ENCODE measurements at places on chromosomes 13 and 19. TPM values are rescaled to one million over a fixed set of nuclear protein-coding genes. Genes with fewer than 3 reads are reported as not detected.

The TMEM86B gene
- 0.99 TPM for total RNA-seq

The CGB2 gene
- total RNA-seq: not detected

The KLC3 gene
- total RNA-seq: 0.20 TPM

The POLR2E gene
- 63.4 TPM for total RNA-seq

The AP1M2 gene
- not detected for total RNA-seq

- no peak for DNase-seq
Observed at GRCh38 chr13:87941226-87941625, 270.1 kb downstream of the SLITRK5 start.

GRCh38 chr19:40139533-40140287 is 49.0 kb upstream of the ZNF780A start:
- DNase-seq: peak; percentile 62

DNA sequence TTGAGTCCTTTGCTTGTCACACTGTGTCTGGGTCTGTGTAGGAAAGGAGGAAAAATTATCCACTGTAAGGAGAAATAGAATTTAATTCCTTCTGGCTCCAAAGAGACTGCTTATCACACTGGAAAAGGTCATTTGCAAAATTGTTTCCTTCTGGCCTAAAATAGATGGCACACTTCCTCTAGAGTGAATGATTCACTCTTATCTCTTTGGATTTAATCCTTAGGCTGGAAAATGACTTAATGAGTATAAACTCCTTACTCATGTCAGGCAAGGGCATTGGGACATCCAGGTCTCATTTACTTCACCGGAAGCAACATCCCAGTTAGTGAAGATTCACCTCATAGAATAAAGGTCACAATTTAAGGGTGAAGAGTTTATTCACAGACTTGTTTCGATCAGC is 293.6 kb downstream of the OXGR1 start:
- DNase-seq: peak; percentile 1

- DNase-seq: no peak
Observed at GRCh38 chr13:68047889-68048288, 817.8 kb upstream of the PCDH9 start.

DNA sequence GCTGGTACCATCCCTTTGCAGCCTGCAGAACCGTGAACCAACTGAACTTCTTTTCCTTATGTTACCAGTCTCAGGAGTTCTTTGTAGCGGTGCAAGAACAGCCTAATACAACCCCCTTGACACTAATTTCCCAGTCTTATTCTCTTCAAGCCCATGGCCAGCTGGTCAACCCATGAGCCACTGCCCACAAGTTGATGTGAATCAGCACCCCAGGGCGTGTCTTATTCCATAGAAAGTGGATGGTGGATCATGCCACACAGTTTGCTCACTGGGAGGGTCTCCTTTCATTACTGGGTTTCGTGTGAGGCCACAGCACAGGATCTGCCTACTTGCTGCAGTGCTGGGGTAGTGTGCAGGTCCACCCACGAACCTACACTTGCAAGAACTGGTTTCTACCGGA is 27.0 kb downstream of the TEX29 start:
- DNase-seq: no peak

- DNase-seq: no peak
Observed at GRCh38 chr13:105448811-105449210, 1086.7 kb downstream of the EFNB2 start.

- no peak for DNase-seq
Observed at GRCh38 chr19:11465600-11465999, 15.2 kb downstream of the ELAVL3 start.

GRCh38 chr13:66402066-66402465 is 828.1 kb downstream of the PCDH9 start:
- DNase-seq: no peak

DNA sequence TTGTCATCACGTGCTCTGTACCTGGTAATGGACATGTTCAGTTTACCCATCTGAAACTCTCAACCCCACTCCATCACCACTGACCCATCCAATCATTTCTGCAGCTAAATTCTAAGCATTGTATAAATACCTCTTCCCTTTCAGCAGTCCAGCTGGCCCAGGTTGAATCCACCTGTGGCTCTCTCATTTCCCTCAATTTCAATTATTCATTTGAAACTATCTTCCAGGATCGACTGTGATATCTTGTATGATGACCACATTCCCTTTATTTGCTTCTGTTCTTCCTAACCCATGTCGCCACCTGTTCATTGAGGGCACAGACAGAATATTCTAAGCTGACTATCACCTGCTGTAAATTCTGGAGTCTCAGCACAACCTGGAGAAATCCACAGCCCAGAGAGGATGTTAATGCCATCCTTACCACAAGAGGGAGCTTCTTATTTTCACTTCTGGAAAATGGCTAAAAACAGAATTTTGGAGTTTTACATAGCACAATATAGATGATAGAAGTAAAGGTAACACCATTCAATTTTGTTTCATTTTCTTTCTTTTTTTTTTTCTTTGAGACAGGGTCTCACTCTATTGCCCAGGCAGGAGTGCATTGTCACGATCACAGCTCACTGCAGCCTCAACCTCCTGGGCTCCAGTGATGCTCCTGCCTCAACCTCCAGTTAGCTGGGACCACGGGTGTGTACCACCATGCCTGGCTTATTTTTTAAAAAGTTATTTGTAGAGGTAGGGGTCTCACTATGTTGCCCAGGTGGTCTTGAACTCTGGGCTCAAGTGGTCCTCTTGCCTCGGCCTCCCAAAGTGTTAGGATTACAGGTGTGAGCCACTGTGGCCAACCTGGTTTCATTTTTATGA is 38.6 kb downstream of the ZNF823 start:
- DNase-seq: peak; percentile 54

DNA sequence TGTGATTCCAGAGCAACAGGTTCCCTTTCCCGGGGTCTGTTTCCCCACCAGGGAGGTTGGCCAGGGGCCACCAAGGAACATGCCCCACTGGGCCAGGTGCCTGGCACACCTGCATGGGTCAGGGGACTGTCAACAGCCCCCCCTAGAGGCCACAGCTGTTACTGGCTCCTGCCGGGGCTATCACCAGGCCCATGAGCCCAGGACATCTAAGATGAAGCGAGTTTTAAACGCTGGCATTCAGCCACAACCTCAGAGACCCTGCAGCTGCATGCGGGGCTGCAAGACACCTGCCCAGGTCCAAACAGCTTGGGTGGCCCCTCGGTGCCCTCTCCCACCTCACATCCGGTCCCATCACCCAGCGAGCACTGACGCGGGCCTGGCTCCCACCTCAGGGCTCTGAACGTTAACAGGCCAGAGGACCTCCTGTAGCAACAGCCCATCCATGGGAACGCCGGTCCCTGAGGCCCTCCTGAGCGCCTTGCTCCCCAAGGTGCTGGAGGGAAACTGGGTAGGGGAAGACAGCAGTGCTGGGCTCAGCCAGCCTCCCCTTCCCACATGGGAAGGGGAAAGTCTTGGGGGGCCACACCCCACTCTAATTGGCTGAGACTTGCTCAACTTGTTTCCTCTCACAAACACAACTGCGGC is 12.0 kb downstream of the KHSRP start:
- peak; percentile 23 for DNase-seq

DNA sequence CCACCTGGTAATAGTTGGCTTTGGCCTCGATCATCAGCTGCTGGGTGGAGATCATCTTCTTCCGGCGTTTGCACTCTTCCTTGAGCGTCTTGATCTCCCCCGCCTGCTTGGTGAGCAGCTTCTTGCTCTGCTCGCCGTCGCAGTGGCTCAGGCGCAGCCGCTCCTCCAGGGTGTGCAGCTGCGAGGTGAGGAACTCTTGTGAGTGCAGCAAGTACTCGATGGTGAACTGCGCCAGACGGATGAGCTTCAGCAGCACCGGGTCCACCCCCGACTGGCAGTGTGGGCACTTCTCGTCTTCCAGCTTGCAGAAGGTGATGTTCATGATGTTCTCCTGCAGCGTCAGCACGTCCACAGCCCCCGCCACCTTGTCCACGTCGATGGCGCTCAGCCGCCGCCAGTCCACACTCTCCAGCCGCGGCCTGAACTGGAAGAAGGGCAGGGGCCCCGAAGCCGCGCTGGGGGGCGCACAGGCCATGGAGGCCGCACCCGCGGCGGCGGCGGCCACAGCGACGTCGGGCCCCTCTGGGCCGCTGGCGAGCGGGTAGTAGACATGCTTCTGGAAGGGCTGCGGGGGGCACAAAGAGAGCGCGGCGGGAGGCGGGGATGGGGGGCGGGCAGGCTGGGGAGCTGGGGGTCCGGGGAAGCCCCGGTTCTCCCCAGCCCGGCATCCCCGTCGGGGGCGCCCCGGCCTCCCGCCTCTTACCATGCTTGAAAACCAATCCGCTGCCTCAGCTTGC is 3.0 kb downstream of the DZIP1 start:
- no peak for DNase-seq

DNA sequence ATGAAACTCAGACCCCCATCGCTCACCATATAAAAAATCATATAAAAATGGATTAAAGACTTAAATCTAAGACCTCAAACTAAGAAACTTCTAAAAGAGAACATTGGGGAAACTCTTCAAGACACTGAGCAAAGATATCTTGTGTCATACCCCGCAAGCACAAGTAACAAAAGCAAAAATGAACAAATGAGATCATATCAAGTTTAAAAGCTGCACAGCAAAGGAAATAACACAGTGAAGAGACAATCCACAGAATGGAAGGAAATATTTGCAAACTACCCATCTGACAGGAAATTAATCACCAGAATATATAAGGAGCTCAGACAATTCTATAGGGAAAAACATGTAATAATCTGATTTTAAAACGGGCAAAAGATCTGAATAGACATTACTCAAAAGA is 808.3 kb downstream of the LIG4 start:
- peak; percentile 32 for DNase-seq

DNA sequence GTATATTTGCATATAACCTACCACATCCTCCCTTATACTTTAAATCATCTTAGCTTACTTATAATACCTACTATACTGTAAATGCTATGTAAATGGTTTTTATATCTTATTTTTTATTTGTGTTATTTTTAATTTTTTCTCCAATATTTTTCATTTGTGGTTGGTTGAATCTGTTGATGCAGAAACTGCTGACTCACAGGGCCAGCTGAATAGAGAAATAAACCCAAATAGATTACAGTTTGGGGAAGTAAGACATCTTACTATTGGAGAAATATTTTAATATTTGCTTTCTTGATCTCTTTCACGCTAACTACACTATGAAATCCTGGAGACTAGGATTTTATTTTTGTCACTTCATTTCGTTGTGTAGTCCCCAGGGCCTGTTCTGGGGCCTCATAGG is 7.1 kb downstream of the SMAD9 start:
- DNase-seq: no peak

GRCh38 chr13:97435323-97435722 is 1.4 kb downstream of the RAP2A start:
- DNase-seq: no peak

GRCh38 chr19:9565900-9566705 is 18.2 kb downstream of the ZNF121 start:
- DNase-seq: peak; percentile 7

DNA sequence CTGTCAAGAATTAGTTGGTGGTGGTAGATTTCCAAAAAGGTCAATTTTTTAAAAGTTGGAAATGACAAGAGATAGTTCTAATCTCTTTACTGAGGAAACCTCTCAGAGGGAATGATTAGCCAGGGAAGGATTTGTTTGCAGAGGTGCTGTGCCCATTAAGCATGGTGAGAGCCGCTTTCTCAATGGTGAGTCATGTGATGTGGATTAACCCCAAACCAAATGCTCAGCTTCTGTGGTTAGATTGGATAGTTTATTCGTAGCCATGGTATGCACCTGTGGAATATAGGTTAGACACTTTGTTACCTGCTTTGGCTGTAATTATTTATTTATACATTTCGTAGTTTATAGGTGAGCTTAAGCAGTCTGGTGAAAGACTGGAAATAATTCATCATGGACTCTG is 7.1 kb downstream of the HNRNPM start:
- DNase-seq: no peak

GRCh38 chr13:31160857-31161556 is 697 bp downstream of the HSPH1 start:
- peak; percentile 82 for DNase-seq

DNA sequence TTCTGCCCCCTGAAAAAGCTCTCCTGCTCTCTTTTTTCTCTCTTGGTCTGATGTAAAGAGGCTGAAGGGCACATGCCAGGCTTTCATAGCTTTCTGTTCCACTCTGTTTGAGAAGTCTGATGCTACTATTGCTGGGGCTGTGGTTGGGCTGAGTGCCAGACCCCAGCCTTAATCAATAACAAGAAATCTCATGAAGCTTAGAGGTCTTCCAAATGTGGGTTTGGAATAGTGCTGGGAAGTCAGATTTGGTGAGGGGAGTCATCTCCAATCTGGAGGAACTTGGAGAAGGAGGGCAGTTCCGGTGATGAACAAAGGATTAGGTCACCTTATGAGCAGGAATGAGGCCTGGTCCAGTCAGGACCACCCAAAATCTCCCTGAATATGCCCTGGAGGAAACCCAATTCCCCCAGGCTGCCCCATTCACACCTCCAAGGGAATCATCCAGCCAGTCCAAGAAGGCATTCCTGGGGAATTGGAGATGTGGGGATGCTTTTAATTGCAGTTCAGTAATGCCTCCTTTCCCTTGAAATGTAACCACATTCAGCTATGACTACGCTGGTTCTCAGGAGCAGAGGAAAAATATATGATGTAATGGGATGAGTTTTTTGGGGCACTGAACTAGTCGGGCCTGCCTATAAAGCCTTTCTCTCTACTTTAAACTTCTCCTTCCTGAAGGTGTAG is 102.0 kb downstream of the STARD13 start:
- DNase-seq: no peak

DNA sequence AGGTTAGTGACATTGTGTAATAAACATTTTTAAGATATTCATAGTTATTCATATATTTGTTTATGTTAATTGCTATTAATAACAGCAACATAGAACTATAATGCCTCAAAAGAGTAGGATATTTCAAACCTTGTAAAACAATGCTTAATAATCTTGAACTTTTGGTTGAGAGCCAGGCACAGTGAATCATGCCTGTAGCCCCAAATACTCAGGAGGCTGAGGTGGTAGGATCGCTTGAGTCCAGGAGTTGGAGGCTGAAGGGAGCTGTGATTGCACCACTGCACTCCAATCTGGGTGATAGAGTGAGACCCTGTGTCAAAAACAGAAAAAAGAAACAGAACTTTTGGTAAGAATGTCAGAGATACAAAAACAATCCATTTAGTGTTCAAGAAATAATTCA is 213.9 kb upstream of the SLITRK1 start:
- no peak for DNase-seq

- no peak for DNase-seq
Observed at GRCh38 chr19:55312621-55313512, 12.3 kb downstream of the TMEM150B start.

DNA sequence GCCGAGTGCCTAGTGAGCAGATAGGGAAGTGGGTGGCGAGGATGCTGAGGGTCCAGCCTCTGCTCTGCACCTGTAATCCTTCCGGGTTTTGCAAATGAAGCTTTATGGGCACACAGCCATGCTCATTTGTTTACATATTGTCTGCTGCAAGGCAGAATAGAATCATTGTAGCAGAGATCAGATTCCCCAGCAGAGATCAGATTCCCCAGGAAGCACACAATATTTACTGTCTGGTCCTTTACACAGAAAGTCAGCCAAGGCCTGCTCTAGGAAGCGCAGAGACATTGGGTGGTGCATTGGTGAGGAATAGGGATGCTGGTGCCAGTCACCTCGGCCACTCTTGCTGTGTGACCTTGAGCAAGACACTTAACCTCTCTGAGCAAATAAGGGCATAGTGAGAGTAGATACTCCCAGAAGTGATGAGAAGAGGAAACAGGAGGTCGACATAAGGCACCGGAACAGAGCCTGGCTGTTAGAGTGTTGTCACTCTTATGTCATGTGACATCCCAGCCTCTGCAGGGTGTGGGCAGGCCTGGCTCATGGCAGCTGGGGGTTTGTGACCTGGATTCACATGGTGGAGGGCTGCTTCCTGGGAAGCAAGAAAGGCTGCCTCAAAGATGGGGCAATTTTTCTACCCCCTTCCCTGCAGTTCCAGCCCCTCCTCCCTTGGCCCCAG is 25.6 kb downstream of the CARM1 start:
- no peak for DNase-seq

Data from lung microvascular endothelial cell (primary cell).